ENCODE measurements at places on chromosomes 5 and 9.

DNA sequence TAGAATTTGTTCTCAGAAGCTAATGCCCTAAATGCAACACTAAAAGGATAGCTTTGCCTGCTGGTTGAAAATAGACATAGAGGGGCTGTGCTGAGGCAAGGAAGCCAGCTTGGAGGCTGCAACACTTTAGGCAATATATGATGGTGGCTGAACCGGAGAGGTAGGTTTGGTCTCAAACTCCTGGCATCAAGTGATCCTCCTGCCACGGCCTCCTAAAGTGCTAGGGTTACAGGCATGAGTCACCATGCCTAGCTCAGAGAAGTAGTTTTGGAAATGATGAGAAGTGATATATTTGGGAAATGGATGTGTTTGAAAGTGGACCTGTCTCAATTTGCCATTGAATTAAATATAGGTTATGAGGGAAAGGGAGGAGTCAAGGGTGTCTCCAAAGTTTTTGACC, 10.0 kb downstream of the DUSP1 start:
- no peak for DNase-seq

DNA sequence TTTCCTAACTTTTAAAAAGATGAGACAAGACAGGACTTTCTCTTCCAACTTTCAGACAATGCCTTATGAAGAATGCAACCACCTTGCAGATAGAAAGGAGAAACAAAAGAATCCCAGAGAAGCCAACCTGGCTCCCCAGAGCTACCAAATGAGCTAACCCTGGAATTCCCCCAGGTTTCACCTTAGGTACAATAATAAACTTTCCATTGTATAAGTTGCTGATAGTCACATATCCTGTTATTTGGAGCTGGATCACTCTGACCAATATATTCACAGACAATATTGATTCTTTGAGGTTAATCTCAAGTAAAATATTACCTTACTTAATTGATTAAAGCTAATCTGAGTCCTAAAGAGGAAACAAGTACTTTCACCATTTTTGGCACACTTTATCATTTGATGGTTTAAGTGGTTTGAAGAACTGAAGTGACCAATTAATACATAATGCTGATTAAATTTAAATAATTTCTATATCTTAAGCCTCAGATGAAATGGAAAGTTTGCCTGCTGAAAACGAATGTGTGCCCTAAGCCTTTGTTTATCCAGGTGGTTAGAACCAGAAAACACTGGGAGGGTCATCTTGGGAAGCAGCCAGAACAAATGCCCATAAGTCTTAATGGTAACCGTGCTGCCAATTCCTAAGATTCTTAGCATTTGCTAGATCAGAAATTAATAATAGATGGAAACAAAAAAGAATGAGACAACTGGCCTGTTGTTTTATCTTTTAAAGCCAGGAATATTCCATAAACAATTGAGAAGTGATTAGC, 159.6 kb upstream of the SLC12A2 start:
- no peak for DNase-seq

GRCh38 chr5:109252731-109253130, 157.0 kb downstream of the PJA2 start:
- no peak for DNase-seq

DNA sequence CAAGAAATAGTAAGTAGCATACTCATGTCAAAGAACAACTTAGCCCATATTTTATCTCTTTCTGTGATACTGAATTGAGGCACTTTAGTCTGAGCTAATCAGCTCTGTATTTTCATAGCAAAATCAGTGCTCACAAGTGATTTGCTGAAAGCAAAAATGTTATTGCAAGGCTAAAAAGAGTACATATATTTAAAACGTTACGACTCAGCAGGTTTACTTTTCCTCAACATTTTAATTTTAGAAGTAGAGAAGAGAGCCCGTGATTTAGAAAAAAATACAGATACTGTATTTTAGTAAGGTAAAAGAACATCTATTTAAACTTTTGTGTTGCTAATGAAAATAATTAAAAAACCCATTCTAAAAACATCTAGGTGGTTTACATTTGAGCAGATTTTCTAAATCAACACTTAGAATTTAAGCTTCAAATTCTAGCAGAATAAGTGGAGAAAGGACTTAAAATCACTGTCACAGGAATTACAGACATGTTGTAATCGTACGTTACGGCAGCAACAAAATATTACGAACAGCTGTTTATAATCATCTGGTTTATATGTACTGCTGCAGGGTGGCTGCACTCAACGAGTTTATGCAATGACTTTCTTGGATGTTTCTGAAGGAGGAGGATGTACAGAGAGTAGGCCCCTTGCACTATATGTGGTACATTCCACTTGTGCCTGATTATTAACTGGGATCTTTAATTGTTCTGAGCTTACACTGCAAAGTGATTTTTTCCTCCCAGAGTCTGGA, 20.1 kb downstream of the SREK1 start:
- no peak for DNase-seq

DNA sequence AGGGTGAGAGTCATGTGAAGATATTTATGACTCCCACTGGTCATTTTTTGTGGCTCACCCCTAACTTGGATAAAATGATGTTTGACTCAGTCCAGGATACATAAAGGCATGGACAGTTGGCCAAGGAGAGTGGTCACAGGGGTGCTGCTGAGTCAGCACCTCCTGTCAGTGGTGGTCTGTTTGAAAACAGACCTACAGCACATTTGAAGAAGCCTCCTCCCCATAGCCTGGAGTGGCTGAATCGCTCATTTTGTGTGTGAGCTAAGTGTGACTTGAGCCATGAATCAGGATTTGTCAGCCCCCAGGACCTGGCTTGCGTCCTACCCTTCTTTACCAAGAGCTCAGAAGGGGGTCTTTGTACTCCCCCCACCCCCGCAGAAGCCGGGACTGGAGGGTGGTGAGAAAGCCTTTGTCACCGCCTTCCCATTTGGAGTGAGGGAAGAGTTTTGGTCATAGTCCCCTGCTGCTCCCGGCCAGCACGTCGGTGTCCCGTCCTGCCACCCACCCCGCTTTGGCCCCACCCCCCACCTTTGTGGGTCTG, 35.6 kb downstream of the TRIO start:
- DNase-seq, result no peak

GRCh38 chr9:18362901-18363685, 110.9 kb upstream of the ADAMTSL1 start:
- no peak for DNase-seq

GRCh38 chr9:89775641-89776040, 170.8 kb downstream of the GADD45G start:
- no peak for DNase-seq

- peak; percentile 72 for DNase-seq
Measured at GRCh38 chr5:139543423-139543991, 17.6 kb upstream of the UBE2D2 start.

GRCh38 chr5:67215519-67216471, 19.2 kb upstream of the CD180 start:
- DNase-seq, result peak; percentile 87

DNA sequence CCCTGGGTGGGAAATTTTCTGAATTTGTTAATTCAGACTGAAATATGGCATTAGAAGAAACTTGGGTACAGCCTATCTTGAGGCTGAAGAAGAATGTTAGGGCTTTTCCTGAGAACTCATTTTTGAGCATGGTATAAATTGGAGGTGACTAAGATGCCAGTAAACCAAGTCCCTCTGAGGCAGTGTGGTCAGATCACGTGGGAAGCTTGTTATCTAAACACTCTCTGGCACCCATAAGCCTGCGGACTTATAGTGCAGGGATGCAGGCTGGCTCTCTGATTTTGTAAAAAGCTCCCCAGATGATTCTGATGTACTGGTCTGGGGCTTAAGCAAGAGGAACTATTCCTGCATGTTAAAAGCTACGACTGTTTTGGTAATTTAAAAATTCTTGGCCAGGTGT, 34.3 kb downstream of the MTMR12 start:
- peak; percentile 26 for DNase-seq

- no peak for DNase-seq
Measured at GRCh38 chr9:18138656-18139055, 335.3 kb upstream of the ADAMTSL1 start.

GRCh38 chr9:122988920-122989621, 44.4 kb upstream of the GPR21 start:
- no peak for DNase-seq

DNA sequence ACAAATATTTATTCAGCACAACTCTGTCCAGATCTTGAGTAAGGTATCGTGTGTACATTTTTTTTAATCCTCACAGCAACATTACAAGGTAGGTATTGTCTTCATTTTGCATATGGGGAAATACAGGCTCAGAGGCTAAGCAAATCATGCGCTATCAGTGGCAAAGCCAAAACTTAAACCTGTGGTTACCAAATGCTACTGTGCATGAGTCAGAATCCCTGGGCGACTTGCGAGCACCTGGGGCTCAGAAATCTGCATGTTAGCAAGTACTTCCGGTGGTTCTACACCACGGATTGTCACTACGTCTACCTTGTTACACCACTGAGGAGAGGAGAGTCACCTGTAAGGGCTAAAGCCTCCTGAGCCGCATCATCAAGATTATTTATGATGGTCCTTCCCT, 21.3 kb downstream of the C5orf58 start:
- DNase-seq, result peak; percentile 80

GRCh38 chr5:133938039-133938821, 30.2 kb downstream of the C5orf15 start:
- DNase-seq, result no peak

Data from CD4-positive, alpha-beta T cell treated with Interleukin-6 for 4 hours (primary cell).